ENCODE measurements at places on chromosomes 4 and X.

- no peak for DNase-seq
Measured at GRCh38 chr4:155799116-155799793, 40.4 kb downstream of the GUCY1B1 start.

DNA sequence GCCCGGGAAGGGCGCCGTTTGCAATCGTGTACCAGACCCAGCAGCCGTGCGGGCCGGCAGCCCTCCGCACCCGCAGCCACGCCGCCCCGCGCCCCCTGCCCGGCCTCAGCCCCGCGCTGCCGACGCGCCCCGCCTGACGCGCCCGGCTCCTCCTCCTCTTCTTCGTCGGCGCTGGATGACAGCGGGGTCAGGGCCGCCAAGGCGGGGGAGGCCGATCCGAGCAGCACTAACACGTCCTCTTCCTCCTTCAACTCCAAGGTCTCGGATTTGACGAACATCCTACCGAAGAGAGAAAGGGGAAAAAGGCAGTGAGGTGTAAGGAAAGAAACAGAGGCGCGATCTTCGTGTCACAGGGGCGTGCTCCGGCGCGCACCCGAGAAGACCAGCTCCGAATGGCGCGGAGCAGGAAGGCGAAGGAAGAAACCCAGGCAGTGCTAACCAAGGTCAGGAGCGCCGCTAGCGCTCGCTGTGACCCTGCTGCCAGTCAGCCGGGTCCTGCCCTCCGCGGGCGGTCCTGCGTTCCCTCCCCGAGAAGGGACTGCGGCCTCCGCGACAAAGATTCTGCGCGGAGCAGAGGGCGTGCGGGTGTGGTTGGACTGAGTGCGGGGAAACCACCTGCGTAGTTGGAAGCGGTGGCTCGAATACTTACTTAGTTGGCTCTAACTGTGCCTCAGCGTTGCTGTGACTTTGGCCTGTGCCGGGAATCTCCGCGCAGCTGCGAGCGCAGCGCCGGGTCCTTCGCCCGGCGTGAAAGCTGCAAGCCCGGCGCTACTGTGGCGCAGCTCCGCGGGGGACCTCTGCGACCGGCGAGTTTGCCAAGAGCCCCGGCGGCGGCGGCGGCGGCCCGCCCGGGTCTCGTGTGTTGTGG is 548 bp downstream of the NEUROG2 start:
- peak; percentile 69 for DNase-seq

DNA sequence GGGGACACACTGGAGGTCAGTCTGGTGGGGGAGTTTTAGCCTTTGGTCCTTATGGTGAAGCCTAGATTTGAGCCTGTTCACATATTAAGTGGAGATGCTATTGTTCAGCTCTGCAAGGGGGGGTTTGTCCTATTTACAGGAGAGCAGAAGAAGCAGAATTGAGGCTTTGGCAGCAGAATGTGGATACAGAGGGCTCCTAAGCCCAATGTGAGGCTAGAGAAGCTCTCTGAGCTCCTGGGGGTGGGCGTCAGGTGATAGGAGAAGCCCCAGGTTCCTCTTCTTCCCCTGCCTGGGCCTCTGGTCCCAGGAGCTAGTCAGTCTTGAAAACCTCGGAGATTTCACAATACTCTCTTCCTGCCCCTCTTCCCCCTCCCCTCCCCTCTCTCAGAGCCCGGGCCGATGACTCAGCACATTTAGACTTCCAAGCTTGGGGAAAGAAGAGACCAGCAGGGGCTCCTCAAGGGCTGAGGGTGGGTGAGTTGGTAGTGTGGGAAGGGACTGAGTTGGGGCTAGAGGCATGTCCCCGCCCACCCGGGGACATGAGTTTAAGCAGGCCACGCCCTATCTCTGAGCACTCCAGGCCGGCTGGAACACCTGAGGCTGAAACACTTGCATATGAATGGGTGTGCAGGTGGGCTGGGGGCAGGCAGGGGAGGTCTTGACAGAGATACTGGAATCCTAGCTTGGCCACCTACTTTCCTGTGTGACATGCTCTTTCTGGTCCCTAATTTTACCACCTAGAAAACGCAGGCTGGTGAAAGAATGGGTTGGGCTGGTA is 3.4 kb downstream of the TFE3 start:
- DNase-seq: peak; percentile 49

DNA sequence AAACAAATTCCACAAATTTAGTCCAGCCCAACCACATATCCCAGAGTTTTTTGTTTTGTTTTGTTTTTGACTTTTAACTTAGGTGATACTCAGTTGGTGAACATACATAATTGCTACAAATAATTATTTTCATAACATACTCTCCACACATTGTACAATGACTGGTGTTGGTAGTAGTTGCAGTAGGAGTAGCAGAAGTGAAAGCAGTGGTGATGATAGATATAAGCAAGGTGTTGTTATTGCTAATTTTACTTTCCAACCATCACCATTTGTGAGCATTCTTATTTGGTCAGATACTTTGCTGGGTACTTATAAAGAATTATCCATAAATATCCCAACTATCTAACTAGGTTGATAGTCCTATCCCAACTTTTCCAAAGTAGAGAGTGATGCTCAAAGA is 47.3 kb downstream of the ARHGAP24 start:
- no peak for DNase-seq

DNA sequence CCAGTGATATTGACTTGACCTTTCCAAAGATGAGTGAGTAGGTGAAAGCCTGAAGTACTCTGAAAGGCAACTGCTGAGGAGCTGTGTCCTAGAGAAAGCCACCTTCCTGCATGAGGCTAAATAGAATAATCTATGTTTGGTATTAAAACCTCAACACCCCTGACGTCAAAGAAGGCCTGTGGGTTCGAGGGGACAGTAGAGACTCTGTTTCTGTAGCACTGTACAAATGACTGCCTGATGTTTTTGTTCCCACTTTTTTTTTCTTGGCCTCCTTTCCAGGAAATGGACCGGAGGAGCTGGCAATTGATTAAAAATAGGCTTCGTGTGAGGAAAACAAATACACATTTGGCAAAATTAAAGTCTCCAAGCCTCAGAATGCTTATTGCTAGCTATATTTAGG is 29.5 kb downstream of the TMEM255A start:
- no peak for DNase-seq

DNA sequence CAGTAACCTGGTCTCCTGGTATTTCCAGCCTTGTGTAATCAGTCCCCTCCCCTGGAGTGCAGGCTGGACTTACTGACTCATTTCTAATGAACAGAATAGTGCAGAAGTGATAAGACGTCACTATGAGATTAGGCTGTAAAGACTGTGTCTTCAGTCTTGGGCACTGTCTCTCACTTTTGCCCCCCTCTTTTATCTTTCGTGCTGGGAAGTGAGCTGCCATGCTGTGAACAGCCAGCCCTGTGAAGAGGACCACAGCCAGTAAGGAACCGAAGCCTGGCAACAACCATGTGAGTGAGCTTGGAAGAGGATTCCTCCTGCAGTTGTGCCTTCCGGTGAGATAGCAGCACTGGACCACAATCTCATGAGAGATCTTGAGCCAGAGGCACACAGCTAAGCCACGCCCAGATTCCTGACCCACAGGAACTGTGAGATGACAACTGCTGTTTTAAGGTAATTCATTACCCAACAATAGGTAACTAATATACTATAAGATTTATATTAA is 67.5 kb upstream of the GPR34 start:
- DNase-seq: no peak

DNA sequence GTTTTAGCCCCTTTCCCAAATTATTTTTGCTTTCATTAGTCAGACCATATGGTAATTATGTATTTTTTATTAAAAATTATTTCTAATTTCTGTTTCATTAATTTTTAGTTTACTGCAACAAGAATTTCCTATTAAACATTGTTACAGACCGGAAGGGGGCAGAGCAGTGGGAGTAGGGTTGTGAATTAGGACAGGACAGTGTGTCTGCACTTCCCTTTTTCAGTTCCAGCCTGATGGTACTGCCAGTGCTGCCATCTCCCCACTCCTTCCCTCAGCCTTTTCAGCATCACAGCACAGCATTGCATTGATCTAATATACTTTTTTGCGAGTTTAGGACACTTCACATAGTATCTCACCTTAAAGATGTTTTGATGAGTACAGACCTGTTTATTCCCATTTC is 76.5 kb downstream of the STIM2 start:
- peak; percentile 21 for DNase-seq

- DNase-seq: no peak
Measured at GRCh38 chr4:54056360-54056759, 8.0 kb downstream of the CHIC2 start.

GRCh38 chr4:8593264-8594096 is 915 bp downstream of the CPZ start:
- DNase-seq: no peak

DNA sequence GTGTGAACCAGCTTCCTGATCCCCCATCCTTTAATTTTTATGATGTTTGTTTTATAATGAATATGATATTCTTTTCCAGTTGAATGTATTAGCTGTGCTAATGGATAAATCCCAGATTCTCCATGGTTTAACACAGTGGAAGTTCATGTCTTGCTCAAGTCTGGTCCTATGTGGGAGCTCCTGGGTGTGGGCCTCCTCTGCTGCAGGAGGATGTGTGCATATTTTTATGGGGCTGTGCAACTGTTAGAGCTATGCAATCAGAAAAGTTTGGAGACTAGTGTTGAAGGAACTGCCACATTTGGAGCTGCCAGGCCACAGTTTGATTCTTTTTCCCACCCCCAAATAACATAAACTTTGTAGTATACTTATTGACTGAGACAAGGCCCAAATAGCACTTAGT is 24.8 kb downstream of the MGST2 start:
- no peak for DNase-seq

DNA sequence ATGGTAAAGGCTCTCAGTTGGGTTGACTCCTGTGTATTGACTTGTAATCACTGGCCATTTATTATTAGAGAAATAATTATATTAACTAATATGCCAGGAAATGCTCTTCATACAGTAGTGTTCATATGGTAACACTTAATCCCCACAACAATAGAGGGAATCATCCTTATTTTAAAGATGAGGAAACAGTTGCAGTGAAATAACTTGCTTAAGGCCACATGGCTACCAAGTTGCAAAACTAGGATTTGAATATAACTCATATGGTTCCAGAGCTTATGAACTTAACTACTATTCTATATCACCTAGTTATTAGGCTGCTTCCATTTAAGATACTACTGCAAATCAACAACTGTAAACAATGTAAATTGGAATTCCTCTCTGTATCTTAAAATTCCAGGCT is 143.5 kb upstream of the HPGD start:
- DNase-seq: no peak

- no peak for DNase-seq
Measured at GRCh38 chrX:106038625-106039024, at the start of gene SERPINA7. Gene SERPINA7, minus strand, starts transcription at chrX:106038727. Its CDS starts 1,669 bp downstream, at chrX:106037058.

DNA sequence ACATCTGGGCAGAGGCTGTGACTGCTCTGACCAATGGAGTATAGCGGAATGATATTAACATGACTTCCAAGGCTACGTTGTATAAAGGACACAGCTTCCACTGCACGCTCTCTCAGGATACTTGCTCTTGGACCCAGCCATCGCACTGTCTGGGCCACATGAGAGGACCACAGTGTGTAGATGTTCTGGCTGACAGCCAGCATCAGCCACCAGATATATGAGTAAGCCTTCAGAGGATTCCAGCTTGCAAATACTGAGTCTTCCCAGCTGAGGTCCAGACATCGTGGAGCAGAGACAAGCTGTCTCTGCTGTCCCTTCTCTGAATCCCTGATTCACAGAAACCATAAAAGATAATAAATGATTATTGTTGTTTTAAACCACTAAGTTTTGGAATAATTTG is 146.8 kb upstream of the USP9X start:
- DNase-seq: no peak

DNA sequence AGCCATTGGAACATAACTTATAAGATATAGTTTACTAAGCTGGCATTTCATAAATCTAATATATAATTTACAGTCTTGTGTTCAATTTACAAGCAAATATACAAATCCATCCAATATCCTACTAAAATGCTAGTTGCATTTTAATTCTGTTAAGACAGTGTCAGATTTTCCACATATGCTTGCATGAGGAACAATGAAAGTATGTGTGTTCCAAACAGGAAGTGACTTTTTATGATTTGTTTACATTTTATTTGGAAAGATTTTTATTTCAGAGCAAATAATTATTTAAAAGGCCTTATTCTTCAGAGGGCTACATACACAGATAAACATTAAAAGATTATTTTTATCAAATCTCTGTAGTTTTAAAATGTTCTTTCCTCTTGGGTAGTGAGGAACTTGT is 130.1 kb downstream of the KLHL34 start:
- DNase-seq: no peak

- DNase-seq: peak; percentile 45
Measured at GRCh38 chr4:152460488-152460887, 75.4 kb downstream of the FBXW7 start.

DNA sequence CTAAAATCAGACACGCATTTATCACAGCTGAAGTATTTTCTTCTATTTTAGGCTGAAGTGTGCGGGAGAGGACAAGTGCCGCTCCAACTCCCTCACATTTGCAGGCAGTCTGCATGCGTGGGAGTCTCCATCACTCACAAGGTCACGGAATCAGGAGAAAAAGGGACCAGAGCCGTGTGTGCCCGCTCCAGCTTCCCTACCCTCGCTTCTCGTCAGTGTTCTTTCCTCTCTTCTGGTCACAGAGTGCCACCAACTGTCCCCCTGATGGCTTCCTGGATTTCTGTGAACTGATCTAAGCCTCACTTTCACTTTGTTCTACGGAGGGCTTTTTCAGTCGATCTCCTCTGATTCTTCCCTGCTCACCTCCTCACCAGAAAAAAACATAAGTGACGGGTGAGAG is 407.4 kb upstream of the AADAT start:
- DNase-seq: peak; percentile 52

- DNase-seq: no peak
Measured at GRCh38 chr4:79237851-79238250, 88.0 kb downstream of the NAA11 start.

DNA sequence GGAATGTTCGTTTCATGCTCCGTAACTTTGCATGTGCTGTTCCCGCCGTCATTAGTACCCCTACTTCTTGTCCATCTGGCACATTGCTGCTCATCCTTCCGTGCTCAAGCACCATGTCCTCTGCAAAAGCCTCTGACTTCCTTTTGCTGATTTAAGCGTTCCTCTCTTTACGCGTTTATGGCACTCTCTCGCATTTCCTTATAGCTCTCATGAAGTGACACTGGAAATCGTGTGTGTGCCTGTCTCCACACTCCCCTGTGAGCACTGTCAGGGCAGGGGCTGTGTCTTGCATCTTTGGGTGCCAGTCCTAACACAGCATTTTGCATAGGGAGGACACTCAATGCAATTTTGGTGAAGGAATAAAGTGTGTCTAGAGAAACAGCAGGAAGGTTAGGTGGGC is 210.6 kb upstream of the FAT1 start:
- no peak for DNase-seq

DNA sequence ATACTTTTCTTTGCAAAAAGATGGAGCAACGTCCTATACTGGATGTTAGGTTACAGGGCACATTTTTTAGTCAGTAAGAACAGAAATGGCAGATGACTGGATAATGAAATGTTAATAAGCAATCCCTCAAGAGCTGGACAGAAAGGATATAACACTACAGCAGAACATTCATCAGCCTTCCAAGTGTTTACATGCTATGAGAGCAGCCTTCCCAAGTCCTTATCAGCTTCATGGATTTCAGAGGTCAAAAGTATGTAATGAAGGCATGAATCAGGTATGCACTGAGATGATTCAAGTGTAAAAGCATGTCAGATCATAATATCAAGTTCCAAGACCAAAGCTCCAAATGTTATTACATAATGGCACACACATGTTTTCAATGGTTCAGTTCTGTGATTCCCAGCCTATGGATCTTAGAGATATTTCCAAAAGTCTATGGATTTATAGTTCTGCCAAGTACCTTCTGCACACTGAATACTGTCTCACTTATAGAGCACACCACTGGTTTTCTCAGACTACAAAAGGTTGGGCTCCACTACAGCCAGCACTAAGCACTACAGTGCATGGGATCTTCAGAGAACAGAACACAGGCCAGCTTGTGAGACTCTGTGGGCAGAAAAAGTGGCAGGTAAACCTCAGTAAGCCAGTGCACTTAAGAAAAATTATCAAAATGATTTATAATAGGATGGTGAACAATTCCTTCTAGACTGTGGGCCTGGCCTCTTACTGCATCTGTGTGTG is 49.2 kb downstream of the GPC4 start:
- no peak for DNase-seq
